ENCODE measurements at places on chromosomes 4 and X.

GRCh38 chrX:101462892-101463291, 22.4 kb upstream of the ARMCX4 start:
- DNase-seq: peak; percentile 7

GRCh38 chr4:16860516-16860915, 37.9 kb downstream of the LDB2 start:
- peak; percentile 97 for DNase-seq

- DNase-seq: no peak
Observed at GRCh38 chr4:129327637-129328036, 231.7 kb downstream of the C4orf33 start.

DNA sequence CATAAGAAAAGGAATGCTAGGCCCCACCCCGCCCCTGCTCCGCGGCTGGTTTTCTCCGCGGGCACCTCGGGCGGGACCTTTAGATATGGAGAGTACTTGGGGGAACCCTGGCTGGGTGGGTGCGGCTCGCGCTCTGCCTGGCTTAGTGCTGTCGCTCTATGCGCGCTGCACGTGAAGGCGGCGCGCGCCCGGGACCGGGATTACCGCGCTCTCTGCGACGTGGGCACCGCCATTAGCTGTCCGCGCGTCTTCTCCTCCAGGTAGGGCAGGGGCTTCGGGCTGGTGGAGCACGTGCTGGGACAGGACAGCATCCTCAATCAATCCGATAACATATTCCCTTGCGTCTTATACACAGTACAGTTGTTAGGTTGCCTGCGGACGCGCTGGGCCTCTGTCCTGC, 56.0 kb downstream of the MAGEB10 start:
- no peak for DNase-seq

GRCh38 chr4:15797320-15797719, 19.2 kb downstream of the CD38 start:
- no peak for DNase-seq

GRCh38 chrX:84188320-84188834, 378 bp upstream of the RPS6KA6 start:
- DNase-seq: peak; percentile 66

DNA sequence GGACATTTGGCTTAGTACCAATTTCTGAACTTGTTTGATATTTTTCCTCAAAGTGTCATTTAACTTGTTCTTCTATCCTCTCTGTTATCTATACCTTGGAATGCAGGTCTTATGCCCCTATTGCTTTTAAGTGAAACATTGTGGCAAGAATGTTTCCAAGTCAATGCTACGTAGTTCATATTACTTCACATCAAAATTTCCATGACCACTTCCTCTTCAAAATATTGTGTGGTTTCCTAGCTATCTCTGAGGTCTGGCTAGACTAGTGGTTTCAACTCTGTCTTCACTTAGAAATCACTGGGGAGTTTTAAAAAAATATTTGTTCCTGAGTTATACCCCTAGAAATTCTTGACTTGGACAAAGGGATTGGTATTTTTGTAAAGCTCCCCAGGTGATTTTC, 20.2 kb upstream of the RASGEF1B start:
- DNase-seq: no peak

DNA sequence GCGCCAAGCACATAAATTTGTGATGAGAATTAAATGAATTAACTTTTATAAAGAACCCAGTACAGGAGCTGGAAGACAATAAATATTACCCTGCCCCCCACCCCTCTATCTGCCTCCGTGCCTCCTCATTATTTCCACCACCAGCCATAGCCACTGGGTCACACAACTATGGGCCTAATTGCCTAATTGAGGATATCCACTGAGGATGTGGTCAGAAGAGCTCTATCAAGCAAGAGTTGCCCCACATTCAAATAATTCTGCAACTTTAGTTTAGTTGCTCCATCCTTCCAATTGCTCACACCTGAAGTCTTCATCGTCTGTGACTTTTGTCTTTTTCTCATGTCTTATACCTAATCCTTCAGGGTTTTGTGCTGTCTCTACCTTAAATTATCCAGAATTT, 9.5 kb upstream of the CXCL8 start:
- no peak for DNase-seq
